MG63 (cell line): ENCODE measurements at places on chromosomes 12 and 14. TPM values are rescaled to one million over a fixed set of nuclear protein-coding genes. Genes with fewer than 3 reads are reported as not detected.

Gene KITLG
- total RNA-seq: 16.7 and 23.4 TPM in 2 replicates

Gene SERPINA10
- not detected in 2 replicates for total RNA-seq

Gene KCNC2
- total RNA-seq: not detected in 2 replicates

Gene GPR84
- total RNA-seq: not detected in 2 replicates

Gene TTC7B
- 25.4 and 30.0 TPM in 2 replicates for total RNA-seq

Gene PPP1R1A
- not detected in 2 replicates for total RNA-seq

Gene NAB2
- 28.7 and 45.1 TPM in 2 replicates for total RNA-seq

- DNase-seq: no peak
These were observed 37.6 kb upstream of the BICD1 start for GRCh38 chr12:32069071-32069470.

DNA sequence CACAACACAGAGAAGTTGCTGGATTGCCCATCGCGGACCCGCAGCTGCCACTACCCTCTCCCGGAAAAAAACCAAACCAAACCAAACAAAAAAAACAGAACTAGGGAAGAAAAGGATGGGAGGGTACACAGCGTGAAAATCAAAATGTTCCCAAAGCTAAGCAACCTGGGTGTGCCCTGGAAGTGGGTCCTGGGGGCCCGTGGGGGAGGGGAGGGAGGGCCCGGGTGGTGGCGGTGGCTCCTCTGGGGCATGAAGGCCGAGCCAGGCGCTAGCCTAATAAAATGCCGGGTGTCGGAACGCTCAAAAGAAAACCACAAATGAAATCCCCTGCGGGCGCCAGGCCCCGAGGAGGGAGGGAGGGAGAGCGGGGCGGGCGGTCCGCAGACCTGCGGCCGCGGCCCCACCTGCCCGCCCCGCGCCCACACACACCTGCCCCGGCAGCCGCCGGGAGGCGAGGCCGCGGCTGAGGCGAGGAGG is 787 bp downstream of the HECTD4 start:
- DNase-seq: no peak

GRCh38 chr12:132772606-132773005 is 11.0 kb upstream of the ANKLE2 start:
- no peak for DNase-seq

GRCh38 chr14:68145539-68145938 is 326.0 kb downstream of the RAD51B start:
- DNase-seq: no peak

- no peak for DNase-seq
These were observed 23.8 kb upstream of the PYROXD1 start for GRCh38 chr12:21413369-21414277.

GRCh38 chr12:109928058-109928656 is 28.1 kb downstream of the TCHP start:
- DNase-seq: no peak

DNA sequence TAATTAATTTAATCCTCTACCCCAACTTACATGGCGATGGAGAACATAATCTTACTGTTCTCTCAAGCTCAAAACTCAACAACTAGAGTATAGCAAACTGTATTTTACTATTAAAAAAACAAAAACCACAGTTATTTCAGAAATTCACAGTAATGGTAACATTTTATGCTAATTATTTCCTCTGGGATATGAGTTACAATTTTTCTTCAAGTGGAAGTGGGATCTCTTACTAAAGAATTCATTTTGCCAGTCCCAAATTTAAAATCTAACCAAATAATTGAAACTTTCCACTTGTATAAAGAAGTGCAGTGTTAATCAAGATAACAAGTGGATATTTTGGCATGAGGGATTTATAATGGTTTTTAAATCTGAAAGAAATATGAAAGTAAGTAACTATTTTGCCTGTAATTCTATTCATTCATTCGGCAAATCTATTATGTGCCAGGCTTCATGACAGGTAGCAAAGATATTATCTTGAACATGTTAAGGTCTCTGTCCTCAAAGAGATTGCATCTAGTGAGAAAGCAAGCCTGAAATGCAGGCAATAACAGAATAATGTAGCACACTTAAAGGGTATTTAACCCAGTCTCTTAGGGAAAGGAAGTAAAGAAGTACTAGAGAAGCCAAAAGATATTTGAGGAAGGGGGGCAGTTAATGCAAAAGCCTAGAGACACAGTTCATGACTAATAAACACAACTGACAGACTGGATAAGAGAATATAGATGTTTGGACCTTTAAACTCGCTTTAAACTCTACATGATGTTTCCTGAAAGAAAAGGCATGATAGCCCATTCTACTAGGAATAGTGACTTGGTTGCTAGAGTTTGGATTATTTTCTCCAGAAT is 44.0 kb downstream of the TAOK3 start:
- DNase-seq: no peak

DNA sequence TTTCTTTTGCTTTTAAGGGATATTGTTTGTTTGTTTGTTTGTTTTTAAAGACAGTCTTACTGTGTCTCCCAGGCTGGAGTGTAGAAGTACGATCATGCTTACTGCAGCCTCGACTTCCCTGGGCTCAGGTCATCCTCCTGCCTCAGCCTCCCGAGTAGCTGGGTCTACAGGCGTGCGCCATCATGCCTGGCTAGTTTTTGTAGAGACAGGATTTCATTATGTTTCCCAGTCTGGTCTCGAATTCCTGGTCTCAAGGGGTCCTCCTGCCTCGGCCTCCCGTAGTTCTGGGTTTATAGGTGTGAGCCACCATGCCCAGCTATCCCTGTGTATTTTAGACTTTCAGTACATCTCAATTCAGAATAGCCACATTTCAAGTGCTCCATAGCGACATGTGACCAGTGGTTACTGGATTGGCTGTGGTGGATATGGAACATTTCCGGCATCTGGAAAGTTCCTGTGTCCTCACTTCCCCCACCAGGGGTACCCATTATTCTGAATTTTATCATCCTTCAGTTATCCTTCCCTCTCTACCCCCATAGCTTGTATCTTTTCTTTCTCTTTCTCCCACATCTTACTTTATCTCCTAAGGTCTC is 61.1 kb downstream of the HRK start:
- DNase-seq: no peak

DNA sequence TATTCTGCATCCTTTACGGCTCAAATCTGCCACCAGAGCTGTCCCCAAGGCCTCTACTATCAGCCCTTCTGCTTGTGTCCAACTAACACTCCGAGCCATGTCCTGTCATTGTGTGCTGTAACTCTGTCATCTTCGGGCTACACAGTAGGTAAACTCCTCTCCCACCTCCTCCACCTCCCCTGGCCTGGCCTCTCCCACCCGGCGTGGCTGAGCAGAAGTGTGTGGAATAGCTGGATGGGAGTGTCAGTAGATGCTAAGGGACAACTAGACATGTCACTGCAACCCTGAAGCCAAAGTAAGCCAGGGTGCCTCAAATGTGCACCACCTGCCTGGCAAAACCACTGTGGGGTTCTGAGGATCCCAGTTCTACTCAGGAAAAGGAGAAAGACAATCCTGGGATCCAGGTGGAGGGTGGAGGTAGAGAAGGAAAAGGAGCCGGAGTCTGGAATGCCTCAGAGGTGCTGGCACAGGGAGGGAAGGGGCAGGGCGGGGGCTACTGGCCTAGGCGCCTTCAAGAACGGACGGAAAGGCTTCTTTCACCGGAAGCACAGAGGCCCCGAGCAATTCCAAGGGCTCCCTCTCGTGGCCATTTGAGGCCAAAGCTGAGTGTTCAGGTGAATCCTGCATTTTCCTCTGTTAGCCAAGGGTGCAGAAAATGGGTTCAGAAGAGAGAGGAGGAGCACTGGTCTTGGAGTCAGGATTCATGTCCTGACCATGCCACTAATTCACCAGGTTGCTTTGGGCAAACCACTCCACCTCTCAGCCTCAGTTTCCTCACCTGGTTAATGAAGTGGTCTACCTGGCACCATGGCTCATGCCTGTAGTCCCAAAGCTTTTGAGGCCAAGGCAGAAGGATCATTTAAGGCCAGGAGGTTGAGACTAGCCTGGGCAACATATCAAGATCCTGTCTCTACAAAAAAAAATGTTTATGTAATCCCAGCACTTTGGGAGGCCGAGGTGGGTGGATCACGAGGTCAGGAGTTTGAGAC is 20.5 kb upstream of the FAM181A start:
- peak; percentile 24 for DNase-seq

DNA sequence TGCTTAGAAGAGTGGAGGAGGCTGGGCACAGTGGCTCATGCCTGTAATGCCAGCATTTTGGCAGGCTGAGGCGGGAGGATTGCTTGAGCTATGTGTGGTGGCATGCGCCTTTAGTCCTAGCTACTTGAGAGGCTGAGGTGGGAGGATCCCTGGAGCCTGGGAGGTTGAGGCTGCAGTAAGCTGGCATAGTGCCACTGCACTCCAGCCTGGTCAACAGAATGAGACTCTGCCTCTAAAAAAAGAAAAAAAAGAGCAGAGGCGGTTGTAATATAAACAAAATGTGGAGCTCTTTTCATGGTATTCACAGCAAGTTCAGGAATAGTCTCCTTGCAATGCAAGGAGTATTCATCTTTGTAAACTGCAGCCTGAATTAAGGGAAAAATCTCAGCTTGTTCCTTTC is 27.2 kb downstream of the ARID2 start:
- DNase-seq: peak; percentile 8

DNA sequence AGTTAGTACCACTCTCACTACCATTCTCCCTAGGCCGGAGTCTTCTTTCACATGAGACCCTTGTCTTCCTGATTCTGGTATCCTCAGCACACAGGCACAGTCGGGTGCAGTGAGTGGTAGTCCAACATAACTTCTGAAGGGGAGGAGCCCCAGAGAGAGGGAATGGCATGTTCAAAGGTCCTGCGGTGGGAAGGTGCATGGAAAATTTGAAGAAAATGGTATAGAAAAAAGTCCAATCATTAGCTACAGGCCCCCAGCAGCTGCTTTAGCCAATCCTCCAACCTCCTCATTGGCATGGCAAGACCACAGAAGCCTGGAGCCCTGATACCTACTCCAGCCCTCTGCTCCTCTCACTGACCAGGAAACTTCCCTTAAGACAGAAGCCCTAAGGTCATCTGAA is 96.6 kb downstream of the ZFP36L1 start:
- no peak for DNase-seq

DNA sequence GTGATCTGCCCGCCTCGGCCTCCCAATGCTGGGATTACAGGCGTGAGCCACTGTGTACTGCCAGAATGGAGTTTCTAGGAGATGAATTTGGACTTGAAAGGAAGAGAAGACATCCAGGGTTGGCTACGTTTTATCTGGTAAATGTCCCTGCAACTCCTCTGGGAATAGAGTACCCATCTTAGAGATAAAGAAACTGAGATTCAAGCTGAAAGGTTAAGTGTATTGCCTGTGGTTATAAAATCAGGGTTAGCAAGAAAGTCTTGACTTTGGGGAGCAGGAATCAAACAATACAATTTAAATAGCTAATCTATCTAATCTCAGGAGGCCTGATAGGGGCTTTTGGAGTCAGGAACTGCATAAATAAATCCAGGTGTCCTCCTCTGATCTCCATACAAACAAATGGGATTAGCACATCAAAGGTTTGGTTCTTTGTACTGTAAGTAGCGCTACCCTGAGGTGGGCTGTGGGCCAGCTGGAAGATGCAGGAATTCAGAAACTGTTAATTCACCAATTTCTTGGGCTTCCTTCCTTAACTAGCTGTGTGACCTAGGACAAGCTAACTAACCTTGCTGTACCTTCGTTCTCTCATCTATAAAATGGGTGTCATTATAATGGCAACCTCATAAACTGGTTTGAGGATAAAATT is 45.1 kb downstream of the TBX3 start:
- DNase-seq: no peak

- DNase-seq: no peak
These were observed 119.8 kb upstream of the SFSWAP start for GRCh38 chr12:131591136-131591535.

GRCh38 chr12:83827193-83827592 is 1085.4 kb downstream of the SLC6A15 start:
- DNase-seq: no peak

- DNase-seq: no peak
These were observed 39.8 kb downstream of the TBK1 start for GRCh38 chr12:64491718-64492117.

GRCh38 chr12:28568704-28569103 is 378.4 kb downstream of the CCDC91 start:
- DNase-seq: no peak

GRCh38 chr14:77084985-77085384 is 13.1 kb upstream of the CIPC start:
- no peak for DNase-seq

GRCh38 chr14:60679566-60680258 is 30.4 kb upstream of the SIX1 start:
- no peak for DNase-seq

DNA sequence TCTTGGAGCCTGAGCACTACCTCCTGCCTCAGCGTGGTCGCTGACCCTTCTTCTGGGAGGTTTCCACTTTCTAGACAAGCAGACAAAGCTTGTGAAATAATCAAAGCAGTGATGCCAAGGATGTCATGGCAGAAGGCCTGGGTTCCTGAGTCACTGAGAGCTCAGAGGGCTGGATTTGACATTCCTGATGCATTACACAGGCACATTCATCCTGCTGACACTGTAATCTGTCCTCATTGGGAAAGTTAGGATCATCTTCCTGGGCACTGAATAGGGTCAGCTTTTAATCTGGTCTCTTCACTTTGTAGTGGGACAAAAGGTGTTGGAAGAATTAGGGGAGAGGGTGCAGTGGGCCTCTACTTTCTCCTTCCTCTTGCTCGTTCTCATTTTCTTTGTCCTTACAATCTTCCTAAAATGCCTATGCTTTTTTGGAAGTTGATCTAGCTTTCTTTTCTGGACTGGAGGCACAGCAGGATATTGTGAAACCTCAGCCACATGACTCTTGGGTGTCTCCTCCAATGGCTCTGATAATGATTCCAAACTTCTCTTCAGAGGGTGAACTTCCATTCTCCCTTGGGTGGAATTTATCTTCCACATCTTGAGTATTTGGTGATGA is 29.6 kb downstream of the EEA1 start:
- peak; percentile 95 for DNase-seq

GRCh38 chr12:124442772-124443445 is 124.5 kb downstream of the NCOR2 start:
- peak; percentile 53 for DNase-seq

- no peak for DNase-seq
These were observed 34.0 kb upstream of the C2CD5 start for GRCh38 chr12:22578328-22578727.

DNA sequence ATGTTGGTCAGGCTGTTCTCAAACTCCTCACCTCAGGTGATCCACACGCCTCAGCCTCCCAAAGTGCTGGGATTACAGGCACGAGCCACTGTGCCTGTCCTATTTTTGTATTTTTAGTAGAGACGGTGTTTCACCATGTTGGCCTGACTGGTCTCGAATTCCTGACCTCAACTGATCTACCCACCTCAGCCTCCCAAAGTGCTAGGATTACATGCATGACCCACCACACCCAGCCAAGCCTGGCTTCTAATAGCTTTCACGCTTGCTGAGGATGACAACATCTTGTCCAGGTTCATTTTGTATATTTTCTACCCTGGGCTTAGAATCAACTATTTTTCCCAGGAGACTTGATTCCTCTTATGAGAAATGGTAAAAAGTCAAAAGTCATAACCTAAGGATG is 64.7 kb downstream of the WASHC3 start:
- no peak for DNase-seq

- no peak for DNase-seq
These were observed 1.7 kb upstream of the NKX2-8 start for GRCh38 chr14:36583893-36584811.

DNA sequence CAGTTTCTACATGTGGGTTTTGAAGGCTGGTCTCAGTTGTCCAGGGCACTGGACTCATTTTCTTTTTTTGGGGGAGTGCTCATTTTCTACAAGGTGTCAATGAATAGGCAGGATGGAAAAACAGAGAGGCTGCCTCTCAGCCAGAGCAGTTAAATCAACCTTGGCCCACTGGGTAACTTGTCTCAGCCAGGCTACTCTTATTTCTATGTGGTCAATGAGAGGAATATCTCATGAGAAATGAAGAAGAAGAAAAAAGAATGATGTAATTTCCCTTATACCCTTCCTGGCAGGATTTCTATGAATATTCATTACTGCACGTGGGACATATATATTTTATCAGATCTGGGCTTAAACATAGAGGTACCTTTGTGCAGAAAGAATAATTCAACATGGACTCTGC is 155.2 kb upstream of the E2F7 start:
- no peak for DNase-seq
